ENCODE measurements at places on chromosomes 2 and 18. TPM values are rescaled to one million over a fixed set of nuclear protein-coding genes. Genes with fewer than 3 reads are reported as not detected.

The PSMA8 gene
- not detected for total RNA-seq

The CDK5R2 gene
- 0.17 TPM for total RNA-seq

The IL18R1 gene
- 5.4 TPM for total RNA-seq

The EVX2 gene
- total RNA-seq: not detected

The CLEC4F gene
- not detected for total RNA-seq

The MAP2 gene
- 51.0 TPM for total RNA-seq

The ARHGAP15 gene
- total RNA-seq: not detected

The COPS8 gene
- total RNA-seq: 82.1 TPM

The CXCR4 gene
- under 0.01 TPM for total RNA-seq

The GALR1 gene
- total RNA-seq: not detected

The AFF3 gene
- total RNA-seq: 0.50 TPM

The UGT1A9 gene
- total RNA-seq: not detected

The GKN1 gene
- not detected for total RNA-seq

The FEV gene
- total RNA-seq: not detected
